ENCODE measurements at places on chromosomes 2 and 18.

- DNase-seq, result no peak
These were observed 38.4 kb upstream of the APCDD1 start for GRCh38 chr18:10416065-10416464.

DNA sequence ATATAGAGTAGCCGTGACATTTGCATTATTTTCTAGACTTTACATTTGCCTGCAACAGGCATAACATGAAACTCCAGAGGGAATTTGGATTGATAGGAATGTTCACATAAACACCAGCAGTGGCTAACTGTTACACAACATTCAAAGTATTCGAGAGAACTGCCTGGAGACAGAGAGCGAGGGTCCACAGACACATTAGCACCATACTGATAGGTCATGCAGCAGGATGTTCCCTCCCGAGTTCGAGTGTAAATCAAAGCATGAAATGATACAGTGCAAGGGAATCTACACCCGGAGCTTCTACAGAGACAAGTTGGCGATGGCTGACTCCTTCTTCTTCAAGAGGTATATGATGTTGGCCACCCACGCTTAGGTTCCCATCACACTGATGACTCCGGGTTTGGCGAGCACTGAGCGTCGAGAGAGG is 89.5 kb downstream of the COL6A3 start:
- no peak for DNase-seq

GRCh38 chr2:31189141-31189540 is 28.2 kb downstream of the CAPN14 start:
- DNase-seq, result no peak

GRCh38 chr2:210445116-210445707 is 31.3 kb downstream of the LANCL1 start:
- DNase-seq, result peak; percentile 44

DNA sequence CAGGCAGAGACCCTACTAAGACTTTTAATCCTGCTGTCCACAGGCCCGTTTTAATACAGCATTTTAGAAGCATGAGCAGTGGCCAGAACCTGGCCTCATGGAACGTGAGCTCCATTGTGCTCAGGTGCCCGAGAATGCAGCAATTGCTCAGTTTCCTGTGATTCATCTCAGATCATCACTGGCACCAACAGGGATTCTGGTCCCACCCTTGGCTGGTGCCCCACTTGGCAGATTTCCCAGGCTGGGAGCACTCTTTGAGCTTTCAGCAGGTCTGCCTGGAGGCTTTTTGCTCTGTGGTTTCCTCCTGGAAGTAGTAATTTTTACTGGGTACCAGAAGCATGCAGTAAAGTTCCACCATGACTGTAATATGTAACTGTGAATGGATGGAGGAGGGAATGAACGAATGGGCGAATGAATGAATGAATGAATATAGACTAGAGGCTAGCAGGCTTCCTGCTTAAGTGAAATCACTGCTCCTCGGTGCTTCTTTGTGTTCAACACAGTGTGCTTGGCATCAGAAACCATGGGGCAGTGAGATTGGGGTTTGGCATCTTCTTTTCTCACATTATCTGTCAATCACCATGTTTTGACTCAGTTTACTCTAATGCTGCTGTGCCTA is 312.9 kb downstream of the PRKCE start:
- DNase-seq, result peak; percentile 88

DNA sequence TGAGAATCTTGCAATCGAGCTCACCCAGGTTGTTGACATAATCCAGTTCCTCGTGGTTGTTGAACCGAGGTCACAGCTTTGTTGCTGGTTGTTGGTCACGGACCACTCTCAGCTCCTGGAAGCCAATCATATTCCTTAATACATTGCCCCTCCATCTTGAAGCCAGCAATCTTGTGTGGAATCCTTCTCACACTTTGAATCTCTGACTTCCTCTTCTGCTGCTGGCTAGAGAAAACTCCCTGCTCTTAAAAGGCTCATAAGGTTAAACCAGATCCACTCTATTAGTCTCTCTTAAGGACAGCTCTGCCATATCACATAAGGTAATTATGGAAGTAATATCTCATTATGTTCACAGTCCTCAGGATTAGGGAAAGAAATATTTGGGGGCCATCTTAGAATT is 41.1 kb downstream of the SP140 start:
- DNase-seq, result no peak

DNA sequence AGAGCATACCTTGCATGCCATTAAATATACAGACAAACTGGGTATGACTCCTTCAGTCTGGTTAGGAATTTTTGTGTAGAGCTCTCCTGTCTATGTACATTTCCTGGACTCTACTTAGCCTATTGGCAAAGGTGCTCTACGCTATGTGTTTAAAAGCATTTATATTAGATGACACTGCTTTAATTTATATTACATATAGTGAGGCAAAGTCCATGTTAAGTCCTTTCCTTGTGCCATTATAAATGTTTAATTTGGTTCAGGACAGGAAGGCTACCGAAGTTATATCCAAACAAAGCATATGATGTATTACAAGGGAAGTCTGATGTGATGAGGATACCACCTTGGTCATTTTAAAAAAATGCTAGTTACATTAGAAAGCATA is 117.4 kb upstream of the RAB27B start:
- DNase-seq, result no peak

- DNase-seq, result peak; percentile 12
These were observed 864 bp upstream of the XPO1 start for GRCh38 chr2:61538920-61539520.

DNA sequence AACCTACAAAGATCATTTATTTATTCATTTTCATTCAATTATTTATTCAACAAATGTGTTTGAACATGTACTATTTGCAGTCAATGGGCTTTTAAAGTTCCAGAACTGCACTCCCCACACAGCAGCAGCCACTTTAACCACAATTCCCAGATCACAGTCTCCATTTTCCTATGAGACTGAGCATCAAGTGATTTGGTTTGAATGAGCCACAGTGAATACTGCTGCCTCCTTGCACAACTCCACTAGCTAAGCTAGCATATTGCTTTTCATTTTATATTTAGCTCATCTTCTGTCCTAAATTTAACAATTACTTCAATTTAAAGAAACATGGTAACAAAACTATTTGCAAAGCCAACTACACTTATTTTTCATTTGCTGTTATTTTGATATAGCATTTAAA is 353.4 kb upstream of the VRK2 start:
- DNase-seq, result no peak

DNA sequence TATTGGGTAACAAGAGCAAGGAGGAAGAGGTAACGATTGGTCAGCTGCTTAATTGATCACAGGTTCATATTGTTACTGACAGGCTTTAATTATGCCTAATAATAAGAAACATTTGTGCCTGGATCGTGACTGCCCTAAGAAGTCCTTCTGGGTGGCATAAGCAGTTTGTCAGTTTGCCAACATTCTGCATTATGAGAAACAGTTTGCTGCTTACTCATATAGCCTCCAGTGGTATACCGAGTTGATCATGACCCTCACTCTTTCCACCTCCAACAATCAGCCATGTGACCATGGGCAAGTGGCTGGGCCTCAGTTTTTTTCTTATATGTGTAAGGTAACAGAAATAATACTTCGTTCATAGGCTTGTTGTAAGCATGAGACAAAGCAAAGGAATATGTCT is 96.6 kb upstream of the CABLES1 start:
- peak; percentile 24 for DNase-seq

DNA sequence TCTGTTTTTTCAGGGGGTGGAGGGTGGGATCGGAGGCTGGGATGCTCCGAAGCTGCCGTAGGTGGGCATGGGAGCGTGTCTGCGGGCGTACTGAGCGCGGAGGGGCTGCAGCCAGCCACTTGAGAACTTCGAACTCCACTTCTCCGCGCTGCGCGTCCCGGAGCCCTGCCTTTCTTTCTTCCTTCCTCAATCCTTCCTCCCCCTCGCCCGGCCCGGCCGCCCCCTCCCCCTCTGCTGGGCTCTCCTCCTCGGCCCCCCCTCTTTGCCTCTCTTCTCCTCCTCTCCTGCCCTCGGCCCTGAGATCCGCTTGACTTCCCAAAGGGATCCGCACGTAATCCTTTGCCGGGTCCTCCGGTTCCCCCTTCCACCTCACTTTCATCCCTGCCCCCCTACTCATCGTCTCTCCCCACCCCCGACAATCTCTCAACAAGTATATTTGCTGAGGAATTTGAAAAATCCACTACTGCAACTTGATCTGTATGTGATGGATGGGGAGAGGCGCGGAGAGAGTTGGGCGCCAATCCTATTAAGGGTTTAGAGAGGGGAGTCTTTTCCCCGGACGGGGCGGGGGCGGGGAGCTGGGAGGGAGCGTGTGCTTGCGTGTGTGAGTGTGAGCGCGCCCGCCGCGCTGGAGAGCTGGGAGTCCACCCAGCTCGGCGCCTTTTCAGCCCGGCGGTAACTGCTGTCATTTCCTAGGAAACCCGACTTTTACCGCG is 1.1 kb downstream of the GLI2 start:
- DNase-seq, result peak; percentile 79

- no peak for DNase-seq
These were observed 62.1 kb downstream of the SMAD4 start for GRCh38 chr18:51092117-51092516.

DNA sequence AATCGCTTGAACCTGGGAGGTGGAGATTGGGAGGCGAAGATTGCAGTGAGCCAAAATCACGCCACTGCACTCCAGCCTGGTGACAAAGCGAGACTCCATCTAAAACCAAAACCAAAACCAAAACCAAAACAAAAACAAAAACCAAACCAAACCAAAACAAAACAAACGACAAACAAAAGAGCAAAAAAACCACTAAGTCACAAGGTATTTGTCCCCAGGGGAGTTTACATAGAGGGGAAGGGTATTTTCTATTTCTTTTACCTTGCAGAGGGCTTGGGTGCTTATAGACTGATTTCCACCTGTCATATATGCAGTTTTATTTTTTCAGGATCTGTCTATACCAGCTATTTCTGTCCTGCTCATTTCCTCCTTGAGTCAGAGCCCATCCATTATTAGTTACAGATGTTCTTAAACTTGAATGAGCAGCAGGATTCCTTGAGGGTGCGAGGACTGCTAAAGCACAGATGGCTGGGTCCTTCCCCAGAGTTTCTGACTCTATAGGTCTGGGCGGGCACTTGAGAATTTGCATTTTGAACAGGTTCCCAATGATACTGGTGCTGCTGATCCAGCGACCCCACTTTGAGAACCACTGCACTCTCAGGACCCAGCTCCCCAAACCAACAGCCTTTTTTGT is 102.2 kb upstream of the UXS1 start:
- DNase-seq, result peak; percentile 42

- DNase-seq, result peak; percentile 72
These were observed 207.0 kb upstream of the FANCL start for GRCh38 chr2:58448065-58448507.

DNA sequence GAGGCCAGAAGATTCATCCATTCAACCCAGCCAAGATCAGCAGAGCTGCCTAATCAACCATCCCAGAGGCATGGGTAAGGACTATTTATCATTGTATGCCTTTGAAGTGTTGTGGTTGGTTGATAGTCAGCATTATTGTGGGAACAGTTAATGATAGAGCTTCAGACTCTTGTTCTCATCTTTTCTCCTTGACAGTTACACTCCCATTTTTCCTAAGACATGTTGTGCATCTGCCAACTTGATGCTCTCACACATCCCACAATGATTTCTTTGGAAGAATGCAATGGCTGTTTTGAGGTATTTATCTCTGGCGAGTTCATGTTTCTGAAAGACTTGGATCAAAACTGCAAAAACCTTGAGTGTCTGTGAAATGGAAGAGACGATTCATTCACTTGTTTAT is 55.4 kb downstream of the FASTKD2 start:
- no peak for DNase-seq

- peak; percentile 29 for DNase-seq
These were observed 68.0 kb downstream of the SERPINB8 start for GRCh38 chr18:64037812-64038414.

DNA sequence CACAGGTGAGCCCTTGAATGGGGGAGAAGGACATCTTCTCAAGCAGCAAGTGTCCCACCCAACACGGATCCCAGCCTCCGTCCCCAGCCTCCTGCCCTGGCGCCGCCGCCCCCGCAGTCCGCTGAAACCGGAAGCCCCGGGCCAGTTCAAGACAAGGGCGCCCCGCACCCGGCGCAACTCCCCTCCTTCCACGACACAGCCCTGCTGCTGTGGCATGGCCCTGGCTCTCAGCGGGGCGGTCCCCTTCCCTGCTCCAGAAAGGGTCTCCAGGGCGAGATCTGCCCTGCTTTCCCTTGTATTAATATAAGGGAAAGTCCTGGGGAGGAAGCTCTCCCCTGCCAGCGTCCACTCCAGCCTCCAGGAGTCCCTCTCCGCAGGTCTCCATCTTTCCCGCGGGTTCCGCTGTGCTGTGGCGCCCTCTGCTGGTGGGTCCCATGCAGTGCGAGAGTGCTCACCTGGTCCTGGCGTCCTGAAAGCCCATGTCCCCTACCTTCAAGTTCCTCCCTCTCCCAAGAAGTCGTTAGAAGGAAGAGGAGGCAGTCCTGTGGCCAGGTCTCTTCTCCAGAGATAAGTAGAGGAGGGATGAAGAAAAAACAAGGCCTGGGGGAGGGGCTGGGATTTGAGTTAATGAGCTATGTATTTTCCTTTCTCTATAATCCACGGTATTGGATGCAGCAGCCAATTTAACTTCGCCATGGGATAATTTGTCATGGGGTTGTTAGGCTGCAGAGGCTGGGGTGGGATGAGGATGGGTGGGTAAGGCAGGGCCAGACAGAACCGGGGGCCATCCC is 176.0 kb downstream of the SMAD2 start:
- DNase-seq, result peak; percentile 47

DNA sequence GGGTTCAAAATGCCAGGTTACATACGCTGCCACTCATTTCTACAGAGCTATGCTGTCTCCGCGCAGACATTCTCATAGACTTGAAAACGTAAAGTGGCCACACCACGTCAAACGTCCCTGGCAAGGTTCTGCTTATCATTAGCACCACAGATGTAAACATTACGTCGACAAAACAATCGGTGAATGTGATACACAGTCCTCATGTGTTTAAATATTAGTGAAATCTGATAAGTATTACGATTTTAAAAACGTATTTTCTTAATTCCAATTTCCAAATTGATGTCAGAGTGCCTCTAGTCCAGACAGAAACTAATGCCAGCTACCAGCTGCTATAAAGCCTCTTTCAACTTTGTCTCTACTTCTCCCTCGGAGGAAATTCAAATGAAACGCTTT is 1.2 kb downstream of the STK17B start:
- DNase-seq, result peak; percentile 19

- DNase-seq, result peak; percentile 17
These were observed 185.9 kb downstream of the PDE1A start for GRCh38 chr2:182240862-182241371.

GRCh38 chr18:48475635-48476549 is 62.9 kb upstream of the CTIF start:
- DNase-seq, result peak; percentile 81

DNA sequence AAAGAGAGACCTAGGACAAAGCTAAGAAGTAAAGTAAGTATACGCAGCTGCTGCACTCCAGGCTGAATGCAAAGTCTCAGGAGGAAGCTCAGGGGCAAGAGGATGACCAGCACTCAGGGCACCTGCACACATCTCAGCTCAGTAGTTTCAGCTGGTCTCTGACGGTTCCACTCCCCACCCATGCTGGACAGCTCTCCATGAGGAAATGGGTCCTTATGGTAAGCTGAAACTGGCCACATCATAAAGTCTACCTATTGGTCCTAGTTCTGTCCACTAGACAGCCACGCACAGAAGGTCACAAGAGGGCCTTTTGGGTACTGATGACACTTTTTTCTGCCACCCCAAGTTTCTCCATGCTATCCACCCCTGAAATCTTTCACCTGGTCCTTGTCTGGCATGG is 215.3 kb downstream of the TTC32 start:
- no peak for DNase-seq

GRCh38 chr18:61719671-61720070 is 173.1 kb downstream of the RNF152 start:
- no peak for DNase-seq

GRCh38 chr2:211237586-211238275 is 681.3 kb downstream of the CPS1 start:
- DNase-seq, result no peak

GRCh38 chr2:29412197-29412925 is 297.1 kb downstream of the CLIP4 start:
- no peak for DNase-seq
